RWPE2 (cell line): ENCODE measurements at places on chromosomes 4 and X.

- no peak for DNase-seq
Observed at GRCh38 chr4:4668355-4669210, 126.7 kb upstream of the STX18 start.

GRCh38 chr4:145795521-145795920 is 115.6 kb downstream of the C4orf51 start:
- DNase-seq, result no peak

DNA sequence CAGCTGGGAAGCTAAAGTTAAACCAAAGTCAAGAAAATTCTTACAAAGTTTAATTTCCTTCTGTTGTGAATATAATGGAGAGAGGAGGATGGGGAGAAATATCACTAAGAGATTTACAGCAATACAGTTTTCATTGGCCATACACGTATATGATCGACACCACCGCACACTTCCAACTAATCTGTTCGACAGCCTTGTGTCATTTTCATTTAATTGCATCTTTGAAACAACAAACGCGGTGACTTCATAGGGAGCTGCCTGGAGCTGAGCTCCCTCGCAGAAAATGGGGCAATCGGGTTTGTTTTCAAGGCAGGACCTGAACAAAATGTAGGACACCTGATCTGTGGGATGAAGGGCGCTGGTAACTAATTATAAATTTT is 1.3 kb downstream of the PTPN13 start:
- no peak for DNase-seq

DNA sequence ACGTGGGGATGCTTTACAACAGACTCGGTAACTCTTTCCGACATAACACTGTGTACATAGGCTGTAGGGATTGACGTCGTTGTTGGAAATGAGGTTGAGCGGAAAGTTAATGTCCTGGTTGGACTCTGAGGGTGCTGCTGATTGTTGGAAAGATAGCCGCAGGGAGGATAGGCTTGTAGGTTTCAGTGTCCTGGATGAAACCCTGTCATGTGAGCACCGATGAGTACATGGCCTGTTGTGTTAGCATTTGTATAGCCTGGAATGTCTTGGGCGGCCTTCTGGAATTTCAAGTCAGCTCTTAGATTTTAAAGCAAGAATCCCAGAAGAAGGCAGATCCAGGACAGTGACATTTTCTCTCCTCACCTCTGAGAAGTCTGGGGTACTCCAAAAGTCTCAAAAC is 63.3 kb downstream of the TBC1D14 start:
- DNase-seq, result no peak

GRCh38 chr4:176470671-176471070 is 150.9 kb downstream of the SPCS3 start:
- no peak for DNase-seq

DNA sequence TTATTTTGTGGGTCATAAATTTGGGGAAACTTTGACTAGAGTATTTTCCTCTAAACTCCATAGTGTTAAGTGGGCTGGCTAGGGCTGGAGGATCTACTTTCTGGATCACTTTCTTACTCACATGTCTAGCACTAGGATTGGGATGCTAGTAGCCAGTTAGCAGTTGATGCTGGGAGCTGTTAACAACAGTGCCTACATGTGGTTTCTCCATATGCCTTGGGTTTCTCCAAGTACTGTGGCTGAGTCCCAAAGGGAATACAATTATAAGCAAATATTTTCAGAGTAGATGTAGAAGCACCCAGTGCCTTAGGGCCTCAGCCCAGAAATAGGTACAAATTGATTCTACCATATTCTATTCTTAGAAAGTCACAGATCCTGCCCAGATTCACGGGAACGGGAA is 1614.9 kb downstream of the ARAP2 start:
- no peak for DNase-seq

DNA sequence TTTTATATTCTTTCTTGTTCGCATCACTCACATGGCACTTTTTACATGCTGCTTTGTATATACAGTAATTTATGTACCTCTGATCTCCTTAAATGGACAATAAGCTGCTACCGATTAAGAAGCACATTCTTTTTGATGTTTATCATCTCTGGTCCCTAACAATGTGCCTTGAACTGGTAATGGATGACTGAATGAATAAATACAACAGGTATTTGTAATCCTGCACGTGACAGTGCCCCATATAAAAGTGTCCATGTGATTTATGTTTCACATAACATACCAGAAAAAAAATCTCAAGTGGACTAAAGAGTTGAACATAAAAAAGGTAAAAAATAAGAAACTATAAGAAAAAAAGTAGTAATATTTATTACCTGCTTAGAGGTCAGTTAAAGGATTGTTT is 7.7 kb upstream of the SLAIN2 start:
- no peak for DNase-seq

- DNase-seq, result no peak
Observed at GRCh38 chr4:177235026-177235425, 74.6 kb upstream of the NEIL3 start.

DNA sequence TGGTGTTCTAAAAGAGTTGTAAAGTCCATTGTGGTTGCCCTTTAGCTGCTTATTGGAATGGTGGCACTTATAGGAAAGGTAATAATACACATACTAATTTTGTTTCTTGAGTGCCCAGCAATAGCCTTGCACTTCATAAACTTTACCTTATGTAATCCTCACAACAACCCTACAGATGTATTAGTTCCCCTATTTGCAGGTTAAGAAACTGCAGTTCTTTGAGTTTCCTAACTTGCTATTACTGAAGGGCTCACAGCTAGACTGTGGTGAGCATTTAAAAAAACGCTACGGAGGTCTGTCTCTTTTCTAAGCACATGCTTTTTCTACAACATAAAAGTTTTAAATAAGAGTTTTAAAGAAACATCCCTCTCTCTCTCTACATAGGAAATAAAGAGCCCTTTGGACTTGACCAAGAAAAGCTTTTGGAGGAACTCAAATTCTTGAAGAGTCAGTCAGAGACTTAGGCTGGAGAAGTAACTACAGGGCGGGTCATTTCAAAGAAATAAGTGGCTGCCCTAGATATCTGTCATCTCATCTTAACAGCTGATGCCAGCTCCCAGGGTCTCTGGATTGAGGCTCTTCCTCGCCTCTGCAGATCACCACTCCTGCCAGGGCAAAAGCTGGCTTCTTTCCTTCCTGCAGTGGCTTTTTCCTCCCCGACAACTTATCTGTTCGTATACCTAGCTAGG is 42.0 kb upstream of the FBXW7 start:
- no peak for DNase-seq

DNA sequence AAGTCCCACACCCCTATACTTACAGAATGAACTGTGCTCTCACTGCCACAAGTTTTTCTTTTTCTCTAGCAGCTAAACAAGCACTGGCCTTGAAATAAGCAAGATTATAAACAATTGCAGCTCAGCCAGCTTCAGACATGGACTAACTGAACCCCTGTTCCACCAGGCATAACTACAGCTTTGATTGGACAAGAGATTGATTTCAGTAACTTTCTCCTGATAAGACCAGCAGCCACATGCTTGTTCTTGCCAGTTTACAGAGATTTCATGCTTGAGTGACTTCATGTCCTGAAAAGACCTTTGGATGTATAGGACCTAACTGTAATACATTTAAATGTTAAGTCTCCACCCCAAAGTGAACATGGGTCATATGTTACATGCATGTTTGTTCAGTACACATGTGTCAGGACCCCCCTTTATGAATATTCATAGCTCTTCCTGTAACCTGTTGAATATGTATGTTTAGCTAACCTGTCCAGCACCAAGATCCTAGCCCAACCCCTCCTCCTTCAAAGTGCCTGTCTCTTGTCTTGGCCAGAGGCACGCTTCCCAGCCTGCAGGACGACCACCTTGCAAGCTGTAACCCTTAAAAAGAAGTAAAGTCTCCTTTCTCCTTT is 27.9 kb downstream of the ZNF275 start:
- no peak for DNase-seq

- no peak for DNase-seq
Observed at GRCh38 chr4:37452952-37453280, 208.4 kb downstream of the NWD2 start.

DNA sequence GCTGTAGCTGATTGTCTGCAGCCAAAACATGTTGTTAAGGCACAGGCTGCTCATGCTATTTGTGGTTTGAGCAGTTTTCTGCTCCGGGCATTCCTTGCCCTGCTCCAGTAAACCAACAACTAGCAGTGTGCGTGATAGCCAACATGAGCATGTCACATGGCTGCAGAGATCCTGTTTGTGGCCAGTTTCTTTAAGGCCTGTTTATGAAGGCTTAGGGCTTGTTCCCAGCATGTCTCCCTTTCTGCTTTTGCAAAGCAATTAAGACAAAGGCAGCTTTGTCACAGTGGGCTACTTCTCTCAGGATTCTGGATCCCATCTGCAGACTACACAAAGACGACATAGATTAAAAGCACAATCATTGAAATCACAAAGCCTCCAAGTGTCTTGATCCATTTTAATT is 160.5 kb downstream of the ZNF518B start:
- no peak for DNase-seq

GRCh38 chr4:2800691-2801596 is 8.1 kb downstream of the SH3BP2 start:
- DNase-seq, result peak; percentile 62

DNA sequence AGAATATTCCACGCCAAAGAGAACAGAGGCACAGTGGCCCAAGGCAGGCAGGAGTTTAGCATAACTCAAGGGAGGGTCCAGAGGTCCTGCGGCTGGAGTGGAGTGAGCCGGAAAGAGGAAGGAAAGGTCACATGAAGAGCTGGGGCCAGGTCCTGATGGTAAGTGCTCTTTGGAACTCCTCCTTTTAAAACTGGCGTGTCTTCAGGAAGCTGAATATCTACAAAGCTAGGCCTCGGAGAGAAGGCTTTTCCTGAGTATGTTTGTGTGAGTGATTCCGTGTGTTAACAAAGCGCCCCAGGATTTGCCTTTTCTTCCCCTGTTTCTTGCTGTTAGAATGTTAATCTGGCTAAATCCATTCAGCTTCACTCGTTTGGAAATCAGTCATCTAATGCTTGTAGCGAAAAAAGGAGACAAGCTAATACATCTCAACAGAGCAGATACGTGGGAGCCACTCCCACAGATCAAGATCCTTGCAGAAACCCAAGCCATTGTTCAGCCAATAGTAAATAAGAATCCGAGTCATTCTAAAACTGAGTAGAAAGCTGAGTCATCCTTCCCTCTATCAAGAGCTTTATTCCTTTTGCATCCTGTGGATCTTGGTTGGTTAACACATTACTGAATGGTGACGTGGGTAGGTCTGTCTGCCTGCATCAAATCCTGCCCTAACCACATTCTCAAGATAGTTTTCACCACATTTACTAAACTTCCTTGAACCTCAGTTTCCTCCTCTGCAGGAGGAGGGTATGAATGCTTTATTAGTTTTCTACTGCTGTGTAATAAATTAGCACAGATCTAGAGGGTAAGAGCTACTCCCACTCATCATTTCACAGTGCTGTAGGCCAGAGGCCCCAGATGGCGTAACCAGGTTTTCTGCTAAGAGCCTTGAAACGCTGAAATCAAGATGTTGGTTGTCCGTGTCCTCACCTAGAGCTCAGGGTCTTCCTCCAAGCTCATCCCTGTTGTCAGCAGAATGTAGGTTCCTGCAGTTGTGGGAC is 43.2 kb upstream of the RBM47 start:
- DNase-seq, result no peak

- no peak for DNase-seq
Observed at GRCh38 chr4:75099321-75099720, 166.4 kb downstream of the PARM1 start.

DNA sequence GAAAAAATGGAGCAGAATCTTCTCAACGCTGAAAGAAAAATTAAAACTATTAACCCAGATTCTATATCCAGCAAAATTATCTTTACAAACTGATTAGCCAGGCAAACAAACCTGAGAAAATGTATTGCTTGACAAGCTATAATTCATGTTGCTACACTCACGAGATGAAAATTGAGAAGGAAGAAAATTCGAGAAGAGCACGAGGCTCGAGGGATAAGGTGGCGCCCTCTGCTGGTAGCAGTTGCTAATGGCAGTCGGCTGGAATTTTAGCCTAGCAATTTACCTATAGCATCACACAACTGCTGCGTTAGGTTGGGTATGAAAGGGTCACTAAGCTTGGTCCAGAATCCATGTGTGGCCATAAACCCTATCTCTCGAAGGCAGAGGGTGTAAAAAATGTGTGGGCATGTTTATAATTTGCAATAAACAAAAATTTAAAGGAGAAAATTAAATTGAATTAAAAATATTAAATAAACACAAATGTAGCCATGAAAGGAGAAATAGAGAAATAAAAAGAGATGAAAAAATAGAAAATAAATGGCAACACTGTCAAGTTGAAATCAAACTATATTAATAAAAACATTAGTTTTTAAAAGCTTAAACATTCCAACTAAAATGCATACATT is 126.6 kb downstream of the PPP4R3C start:
- DNase-seq, result no peak

GRCh38 chrX:102995316-102995715 is 58.2 kb downstream of the RAB40AL start:
- DNase-seq, result no peak

GRCh38 chrX:12240491-12240890 is 102.2 kb downstream of the FRMPD4 start:
- DNase-seq, result no peak

DNA sequence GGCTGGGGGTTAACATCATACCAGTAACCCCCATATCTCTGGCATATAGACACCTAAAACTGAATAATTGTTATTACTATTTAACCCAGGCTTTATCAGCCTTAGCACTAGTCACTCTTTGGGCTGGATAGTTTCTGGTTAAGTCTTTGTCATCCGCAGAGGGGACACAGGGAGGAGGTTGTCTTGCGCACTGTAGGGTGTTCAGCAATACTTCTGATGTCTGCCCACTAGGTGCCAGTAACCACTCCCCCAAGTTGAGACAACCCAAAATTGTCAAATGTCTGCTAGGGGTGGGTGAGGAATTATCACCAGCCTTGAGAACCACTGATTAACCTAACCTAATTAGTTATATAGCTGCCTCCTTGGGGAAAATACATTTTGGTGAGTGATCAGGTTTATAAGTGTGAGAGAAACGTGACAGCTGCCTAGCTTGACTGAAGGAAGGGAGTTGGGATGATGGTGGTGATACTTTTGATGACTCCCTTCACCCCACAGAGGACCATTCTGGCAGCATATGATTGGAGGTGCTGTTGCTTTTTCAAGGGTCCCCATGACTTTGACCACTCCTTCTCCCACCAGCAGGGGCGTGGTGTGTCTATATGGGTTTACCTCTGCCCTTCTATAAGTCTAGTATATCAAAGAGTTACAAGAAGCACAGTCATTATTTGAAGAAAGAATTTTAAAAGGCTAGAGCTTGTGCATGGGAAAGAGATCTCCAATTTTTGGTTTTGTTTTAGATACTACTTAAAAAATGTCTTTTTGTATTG is 140.9 kb downstream of the STIM2 start:
- no peak for DNase-seq

GRCh38 chrX:103607364-103608305 is at the start of gene TCEAL3:
Gene TCEAL3 (plus strand): TSS chrX:103607963. CDS start chrX:103609065, 1,102 bp downstream.
- DNase-seq, result no peak

GRCh38 chrX:118182681-118183080 is 66.1 kb upstream of the KLHL13 start:
- DNase-seq, result no peak
